Stimulated activated CD8-positive, alpha-beta memory T cell treated with anti-CD3 and anti-CD28 coated beads, Interleukin-4, amount 100 ng/mL, for 4 hours (primary cell): ENCODE measurements at places on chromosomes 16 and 17.

- no peak for DNase-seq
Measured at GRCh38 chr16:64240586-64240985, 881.3 kb downstream of the CDH11 start.

DNA sequence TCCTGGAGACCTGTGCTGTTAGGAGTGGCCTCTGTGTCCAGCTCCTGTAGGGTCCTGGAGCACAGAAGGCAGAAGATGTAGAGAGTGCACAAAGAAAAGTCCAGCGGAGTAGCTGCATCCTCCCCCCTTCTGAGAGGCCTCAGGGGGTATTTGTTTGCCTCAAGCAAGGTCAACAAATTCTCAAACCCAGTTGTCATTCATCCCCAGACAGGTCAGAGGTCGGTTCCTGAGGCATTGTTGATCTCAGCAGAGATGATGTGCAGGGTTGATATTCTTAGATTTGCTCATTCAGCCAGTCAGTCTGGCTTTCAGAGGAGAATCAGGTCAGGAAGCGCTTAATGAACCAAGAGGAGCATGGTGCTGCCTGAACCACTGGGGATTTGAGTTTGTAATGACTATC, 8.3 kb upstream of the RBFOX1 start:
- DNase-seq, result no peak

DNA sequence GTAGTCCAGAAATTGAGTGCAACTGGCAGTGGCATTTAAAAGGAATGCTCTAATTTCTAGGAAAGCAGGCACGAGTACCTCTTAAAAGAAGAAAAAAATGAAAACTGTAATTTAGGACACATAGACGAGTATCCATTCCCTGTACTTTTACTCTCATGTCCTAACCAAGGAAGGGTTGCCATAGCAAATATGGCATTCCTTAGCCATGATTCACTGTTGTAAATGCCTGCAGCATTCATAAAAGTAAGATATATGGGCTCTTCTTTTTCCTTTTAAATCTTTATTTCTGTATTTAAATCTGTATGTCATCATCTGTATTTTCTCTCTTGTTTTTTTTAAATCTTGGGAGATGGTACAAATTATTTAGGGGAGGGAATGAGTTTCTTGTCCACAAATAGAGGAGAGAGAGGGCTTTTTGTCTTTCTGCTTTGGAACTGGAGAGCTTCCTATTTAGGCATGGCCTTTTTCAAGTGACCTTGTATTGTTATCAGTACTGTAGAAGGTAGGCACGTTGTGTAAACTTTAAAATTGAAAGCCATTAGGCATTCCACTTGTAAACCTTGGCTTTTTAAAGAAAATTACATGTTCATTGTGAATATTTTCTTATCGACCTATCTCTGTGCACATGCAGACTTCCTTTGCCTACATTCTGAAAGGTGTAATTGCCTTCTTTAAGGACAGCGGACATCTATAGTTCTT, 50.0 kb downstream of the TENT4B start:
- no peak for DNase-seq

DNA sequence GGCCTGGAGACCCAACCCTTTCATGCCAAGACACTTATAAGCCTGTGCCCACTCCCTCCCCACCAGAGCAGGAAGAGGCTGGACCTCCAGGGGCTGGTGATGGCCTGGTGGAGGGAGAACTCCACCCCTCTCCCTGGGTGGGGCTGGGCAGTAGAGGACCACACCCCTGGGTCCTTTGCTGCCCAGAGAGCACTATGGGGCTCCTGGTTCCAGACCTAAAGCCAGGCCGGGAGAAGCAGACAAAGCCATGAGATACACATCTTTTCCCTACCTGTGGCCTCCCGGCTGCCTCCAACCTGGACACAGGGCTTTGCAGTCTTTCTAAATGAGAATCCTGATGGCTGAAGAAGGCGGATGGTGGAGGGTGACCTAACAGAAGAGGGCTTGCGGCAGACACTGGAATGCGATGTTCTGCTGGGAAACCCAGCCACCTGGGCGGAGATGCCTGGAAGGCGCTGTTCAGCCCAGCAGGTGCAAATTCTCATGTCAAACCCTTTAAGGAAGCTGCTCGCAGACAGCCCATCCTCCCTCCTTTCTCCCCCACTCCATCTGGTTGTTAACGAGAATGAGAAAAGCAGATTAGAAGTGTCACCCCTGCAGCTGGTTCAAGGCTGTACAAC, 43.9 kb upstream of the KIFC3 start:
- DNase-seq, result no peak

GRCh38 chr17:83186751-83187421, 107.5 kb downstream of the METRNL start:
- no peak for DNase-seq

DNA sequence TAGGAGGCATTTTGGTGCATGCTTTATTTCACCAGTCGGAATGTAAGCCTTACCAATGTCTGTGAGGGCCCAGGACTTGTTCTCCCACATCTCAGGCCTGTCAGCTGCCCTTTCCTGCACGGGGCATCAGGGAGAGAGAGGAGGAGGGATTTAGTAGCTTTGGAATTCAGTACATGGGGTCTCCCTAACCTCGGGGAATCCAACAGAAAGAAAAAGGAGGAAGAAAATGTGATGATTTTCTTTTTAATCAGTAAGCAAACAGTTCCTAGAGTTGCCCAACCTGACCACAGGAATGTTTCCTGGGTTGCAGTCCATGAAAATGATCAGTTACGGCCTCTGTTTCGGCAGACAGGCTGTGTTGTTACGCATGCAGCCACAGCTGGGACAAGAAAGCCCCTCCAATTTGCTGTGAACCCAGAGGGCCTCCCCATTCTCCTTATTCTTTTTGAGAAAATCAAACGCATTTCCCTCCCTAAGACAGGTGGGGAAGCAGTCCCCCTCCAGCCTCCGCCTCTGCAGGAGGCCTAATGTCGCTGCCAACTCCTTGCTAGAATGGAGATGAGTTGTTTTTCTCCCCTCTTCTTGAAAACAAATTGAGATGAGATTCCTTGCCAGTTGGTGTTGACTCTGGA, 53.1 kb upstream of the TANGO6 start:
- no peak for DNase-seq

DNA sequence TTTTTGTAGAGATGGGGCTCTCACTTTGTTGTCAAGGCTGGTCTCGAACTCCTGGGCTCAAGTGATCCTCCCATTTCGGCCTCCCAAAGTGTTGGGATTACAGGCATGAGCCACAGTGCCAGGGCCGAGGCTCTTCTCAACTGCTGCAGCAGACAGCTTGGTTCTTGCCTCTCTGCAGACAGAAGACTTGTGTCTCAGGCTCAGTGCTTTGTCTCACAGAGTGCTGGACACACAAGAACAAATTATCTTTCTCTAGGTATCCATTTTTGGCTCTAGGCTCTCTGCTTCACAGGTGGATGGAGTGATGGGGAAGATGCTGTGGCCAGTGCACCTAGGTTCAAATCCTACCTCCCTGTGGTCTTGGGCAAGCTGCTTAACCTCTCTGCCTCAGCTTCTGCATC, 80.8 kb upstream of the RNU2-1 start:
- DNase-seq, result no peak

DNA sequence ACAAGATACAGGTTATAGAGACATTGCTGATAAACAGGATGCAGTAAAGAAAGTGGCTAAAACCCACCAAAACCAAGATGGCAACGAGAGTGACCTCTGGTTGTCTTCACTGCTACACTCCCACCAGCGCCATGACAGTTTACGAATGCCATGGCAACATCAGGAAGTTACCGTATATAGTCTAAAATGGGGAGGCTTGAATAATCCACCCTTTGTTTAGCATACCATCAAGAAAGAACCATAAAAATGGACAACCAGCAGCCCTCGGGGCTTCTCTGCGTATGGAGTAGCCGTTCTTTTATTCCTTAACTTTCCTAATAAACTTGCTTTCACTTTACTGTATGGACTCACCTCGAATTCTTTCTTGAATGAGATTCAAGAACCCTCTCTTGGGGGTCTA, 21.7 kb upstream of the CDH13 start:
- no peak for DNase-seq

GRCh38 chr17:80424261-80424660, 9.3 kb downstream of the ENDOV start:
- DNase-seq, result no peak

DNA sequence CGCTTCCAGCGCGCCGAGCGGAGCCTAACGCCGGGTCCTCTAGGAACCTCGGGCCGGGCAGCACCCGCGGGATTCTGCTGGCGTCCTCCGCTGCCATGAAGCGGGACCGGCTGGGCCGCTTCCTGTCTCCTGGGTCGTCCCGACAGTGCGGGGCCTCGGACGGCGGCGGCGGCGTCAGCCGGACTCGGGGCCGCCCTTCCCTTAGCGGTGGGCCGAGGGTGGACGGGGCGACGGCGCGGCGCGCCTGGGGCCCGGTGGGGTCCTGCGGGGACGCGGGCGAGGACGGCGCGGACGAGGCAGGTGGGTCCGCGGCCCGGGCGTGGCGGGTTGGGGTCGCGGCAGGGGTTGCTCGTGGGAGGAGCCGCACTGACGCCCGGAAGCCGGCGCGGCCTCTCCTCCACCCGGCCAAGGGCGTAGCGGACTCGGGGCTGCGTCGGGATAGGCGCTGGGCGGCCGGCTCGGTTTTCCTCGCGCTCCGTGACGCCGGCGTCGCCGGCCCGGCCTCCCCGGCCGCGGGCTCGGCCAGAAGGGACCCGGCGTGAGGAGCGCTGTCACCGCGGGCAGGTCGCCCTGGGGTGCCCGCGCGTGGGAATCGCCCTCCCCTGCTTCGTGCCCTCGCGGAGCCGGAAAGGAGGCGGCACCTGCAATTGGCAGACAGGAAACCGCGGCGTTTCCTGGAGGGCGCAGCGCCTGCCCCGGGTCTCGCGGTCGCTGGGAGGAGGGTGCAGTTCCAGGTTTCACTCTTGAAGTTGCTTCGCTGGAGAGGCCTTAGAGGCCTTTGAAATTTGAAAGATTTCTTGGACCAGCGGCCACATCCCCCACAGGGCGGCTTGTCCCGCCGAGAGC, 432 bp downstream of the ZNF276 start:
- DNase-seq, result peak; percentile 83

DNA sequence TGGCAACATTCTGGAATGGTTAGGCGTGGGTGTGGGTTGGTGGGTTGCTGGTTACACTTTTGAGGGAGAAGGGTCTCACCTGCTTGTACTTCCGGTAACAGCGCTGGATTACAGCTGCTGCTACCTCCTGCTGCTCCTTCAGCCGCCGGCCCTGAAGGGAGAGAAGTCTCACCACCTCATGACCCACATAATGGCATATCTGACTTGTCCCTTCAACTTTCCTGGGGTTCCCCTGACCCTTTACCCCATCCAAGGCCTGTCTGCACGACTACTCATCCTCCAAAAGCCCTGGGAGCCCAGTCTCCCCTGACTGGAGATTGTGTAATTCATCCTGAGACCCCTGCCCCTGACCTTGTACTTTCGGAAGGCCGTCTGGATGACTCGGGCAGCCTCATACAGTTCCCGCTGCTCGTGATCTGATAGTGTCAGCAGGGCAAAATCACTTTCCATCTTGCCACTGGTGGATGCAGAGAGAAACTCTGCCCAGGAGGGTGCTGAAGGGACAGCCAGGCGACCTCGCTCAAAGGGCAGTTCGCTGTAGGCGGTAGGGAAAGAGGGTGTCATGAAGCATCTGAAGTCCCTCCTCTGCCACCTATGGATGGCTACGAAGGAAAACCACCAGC, 2.0 kb upstream of the SPAG7 start:
- no peak for DNase-seq

DNA sequence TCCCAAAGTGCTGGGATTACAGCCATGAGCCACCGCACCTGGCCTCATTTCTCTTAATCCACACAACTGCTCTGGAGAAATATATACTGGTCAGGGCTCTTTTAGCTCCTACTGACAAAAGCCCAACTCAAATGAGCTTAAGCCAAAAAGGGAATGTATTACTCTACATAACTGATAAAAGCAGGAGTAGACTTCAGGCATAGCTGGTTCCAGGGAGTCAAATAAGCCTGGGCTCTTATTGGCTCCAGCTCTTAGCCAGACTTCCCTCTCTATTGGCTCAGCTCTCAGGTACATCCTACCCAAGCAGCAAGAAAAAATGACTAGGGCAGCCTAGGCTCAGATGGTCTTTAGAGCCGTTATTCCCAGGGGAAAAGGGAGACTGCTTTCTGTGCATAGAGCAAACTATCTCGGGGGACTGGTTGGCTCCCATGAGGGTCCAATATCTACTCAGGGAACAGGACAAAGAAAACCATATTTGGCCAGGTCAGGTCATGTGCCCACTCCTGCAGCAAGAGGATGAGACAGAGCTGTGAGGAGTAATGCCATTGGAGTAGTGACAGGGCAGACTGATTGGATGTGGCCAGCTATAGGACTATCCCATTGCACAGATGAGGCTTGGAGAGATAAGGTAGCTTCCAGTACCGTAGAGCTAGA, 21.2 kb downstream of the TBX2 start:
- DNase-seq, result no peak

- DNase-seq, result no peak
Measured at GRCh38 chr16:82226327-82226726, 56.3 kb upstream of the MPHOSPH6 start.

DNA sequence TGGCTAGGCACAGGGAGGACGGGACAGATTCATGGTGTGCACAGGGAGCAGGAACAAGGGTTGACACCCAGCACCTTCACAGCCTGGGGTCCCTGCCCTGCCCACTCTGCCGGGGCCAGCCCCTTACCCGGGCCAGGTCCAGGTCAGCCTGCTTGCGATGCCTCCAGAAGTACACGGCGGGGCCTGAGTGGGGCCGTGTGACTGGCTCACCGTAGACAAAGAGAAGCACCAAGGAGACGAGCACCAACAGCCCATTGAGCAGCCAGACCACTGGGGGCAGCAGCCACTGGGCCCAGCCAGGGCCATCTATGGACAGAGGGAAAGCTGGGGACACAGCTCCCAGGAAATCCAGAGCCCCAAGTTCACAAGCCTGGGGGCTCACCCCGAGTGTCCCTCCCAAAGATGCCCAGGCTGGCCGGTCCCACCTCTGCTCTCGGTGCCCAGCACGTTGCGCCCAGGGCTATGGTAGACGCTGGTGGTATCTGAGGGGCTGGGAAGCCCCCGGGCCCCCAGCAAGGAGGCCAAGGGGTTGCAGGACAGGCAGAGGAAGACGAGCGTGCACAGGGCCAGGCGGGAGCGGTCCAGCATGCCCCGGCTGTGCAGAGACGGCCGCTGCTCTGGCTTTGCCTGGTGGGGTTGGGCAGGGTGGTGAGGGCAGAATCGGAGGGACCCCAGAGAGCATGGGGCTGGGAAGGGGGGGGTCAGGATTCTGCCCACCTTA, 19.8 kb downstream of the SREBF1 start:
- DNase-seq, result no peak

DNA sequence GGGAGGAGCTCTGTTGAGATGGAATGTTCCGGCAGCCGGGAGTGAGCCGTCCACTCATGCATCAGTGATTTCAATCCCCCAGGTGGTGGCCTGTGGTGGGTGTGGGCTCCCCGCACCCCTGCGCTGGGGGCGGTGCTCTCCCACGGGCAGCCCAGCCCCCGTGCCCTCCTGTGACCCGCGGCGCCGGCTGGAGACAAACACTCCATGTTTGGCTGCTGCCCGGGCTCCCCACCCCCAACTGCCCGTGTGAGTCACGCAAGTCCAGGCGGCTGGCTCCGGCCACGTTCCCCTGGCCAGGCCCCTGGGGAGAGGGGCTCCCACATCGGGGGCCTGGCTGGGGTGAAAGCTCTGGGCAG, 29.4 kb downstream of the CACNA1H start:
- no peak for DNase-seq

- DNase-seq, result no peak
Measured at GRCh38 chr16:27951489-27952120, 111.9 kb downstream of the GSG1L start.
